Effector memory CD8-positive, alpha-beta T cell (primary cell): ENCODE measurements at places on chromosomes 13 and 19.

DNA sequence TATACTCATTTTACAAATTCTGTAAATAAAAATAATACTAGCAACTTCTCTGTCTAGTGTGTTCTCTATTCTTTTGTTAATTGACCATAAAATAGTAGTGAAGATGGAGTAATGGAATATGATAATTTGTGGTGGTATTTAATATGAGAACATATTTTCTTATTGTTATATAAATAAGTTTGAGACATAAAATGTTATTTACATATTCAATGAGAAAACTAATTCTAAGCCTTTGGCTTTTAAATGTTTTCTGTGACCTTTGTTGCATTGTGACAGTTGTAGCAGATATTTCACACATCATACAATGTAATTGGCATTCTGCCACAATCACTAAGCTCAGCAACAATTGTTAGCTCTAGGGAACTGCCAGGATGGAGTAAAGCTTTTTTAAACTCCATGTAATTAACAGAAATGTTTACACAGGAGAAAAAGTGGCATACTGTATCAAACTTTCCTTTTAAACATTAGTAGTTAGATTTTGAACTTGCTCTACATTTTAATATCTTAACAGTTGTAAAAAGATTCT is 562.1 kb upstream of the PCDH9 start:
- DNase-seq = no peak

DNA sequence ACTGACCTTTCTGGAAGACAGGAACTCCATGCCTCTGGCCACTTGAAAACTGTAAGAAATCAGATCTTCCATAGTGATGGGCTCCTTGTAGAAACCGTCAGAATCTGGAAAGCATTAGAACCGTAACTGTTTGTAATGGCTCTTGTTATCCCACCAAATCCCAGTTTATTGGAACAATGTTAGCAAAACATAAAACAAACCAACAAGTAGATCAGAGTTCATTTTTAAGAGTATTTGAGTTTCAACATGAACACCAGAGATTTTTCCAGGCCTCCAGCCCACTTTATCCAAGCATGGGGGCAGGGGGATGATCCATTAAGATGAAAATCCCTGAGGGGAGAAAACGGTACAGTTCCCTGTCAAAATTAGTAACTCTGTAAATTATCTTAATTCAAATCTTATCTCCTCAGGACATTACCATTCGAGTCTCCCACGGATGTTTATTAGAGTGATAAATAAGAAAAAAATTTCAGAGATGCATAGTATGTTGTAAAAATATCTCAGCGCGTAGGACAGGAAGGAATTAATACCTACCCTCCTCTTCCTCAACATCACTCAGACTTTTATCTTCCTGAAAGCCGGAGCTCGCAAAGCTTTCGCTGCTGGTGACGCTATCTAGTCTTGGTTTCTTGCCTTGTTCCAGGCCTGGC is 172.5 kb downstream of the FLT1 start:
- no peak for DNase-seq

DNA sequence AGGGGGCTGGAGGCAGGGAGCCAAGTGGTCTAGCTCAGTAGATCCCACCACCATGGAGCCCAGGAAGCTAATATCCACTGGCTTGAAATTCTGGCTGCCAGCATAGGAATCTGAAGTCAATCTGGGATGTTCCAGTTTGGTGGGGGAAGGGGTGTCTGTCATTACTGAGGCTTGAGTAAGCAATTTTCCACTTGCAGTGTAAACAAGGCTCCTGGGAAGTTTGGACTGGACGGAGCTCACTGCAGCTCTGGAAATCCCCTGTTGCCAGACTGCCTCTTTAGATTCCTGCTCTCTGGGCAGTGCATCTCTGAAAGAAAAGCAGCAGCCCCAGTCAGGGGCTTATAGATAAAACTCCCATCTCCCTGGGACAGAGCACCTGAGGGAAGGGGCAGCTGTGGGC is 349.2 kb upstream of the KLHL1 start:
- DNase-seq = no peak

GRCh38 chr13:49563516-49563915 is 21.8 kb downstream of the RCBTB1 start:
- no peak for DNase-seq

GRCh38 chr19:43625918-43626579 is 6.6 kb upstream of the ZNF428 start:
- DNase-seq = no peak

DNA sequence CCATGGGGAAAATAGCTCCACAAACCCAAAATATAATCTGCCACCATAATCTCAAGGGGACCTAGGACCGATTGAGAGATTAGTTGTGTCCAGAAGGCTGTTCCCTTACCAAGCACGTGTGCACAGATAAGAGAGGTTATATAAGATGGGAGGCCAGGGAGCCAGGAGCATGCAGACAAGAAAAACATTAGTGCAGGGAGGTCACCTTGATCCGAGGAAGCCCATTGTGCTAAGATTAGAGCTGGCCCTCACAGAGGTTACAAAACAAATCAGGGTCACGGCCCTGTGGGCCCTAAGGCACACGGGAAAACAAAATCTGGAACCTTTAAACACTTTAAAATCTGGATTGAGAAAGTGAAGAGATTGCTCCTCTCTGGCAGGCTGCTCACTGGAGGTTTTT is 37.7 kb downstream of the RGCC start:
- DNase-seq = no peak

DNA sequence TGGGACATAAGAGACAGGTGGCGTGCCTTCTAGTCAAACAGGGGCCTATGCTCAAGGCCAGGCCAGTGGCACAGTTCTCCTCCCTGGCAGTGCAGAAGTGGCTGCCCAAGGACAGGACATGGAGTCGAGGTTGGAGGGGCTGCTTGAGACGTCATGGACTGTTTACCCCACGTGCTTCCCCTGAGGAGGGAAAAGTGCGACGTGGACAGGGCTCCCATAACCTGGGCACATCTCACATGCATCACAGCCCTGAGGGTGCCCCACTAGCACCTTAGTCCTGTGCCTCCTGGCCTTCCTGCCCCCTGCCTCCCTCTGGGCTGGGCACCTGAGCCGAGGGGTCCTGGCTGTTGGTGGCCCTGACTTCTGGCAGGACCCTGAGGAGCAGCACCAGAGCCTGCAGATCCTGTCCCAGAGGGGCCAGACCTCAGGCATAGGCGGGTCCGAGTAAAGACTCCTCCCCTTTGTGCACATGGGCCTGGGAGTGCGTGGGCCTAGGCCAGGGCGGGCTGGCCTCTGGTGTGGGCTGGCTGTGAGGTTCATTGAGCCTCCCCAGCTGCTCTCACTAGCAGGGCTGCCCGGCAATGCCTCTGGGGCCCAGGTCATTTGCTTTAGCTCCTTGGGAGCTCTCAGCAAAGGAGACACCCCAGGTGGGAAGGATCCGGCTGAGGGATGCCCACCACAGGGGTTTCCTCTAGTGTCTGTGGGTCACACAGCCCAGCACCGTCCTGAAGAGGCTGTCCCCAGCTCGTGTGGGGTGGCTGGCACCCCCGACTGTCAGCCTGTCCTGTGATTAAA is 65.7 kb downstream of the CEBPG start:
- DNase-seq = no peak

GRCh38 chr13:98327371-98328270 is 150.6 kb upstream of the RNF113B start:
- DNase-seq = no peak

DNA sequence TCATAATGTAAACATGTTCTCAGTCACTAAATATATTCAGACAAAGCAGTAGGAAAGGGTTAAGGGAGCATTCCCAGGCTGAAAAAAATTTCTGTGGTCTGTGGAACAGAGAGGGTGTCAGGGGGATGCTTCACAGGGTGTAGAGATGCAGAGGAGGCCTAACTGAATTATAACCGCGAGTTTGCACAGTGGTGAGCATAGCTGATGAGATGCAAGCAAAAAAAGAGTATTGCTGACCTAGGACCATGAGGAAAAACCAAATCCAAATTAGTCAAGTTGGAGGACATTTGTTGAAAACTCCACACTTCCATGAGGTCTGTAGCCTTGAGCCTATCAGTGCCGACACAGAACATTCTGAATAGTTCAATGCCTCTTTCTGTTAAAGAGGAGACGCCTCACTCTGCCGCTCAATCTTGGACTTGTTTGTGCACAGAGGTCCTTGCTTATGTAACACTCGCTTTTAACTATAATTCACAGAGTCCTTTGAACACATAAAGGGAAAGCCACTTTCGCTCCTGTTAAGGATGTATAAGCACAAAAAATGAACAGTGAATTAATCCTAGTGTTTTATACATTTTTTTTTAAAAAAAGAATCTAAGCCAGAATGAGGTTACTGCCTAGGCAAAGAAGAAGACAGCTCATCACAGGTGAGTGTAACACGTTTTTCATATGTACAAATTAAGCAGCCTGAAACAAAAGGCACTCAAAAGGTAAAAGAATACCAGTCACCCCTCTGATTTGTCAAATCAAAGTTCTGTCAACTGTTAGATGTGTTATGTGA is 25.8 kb upstream of the INTS6 start:
- no peak for DNase-seq

- no peak for DNase-seq
Measured at GRCh38 chr13:43375797-43376465, 352.5 kb downstream of the DNAJC15 start.

DNA sequence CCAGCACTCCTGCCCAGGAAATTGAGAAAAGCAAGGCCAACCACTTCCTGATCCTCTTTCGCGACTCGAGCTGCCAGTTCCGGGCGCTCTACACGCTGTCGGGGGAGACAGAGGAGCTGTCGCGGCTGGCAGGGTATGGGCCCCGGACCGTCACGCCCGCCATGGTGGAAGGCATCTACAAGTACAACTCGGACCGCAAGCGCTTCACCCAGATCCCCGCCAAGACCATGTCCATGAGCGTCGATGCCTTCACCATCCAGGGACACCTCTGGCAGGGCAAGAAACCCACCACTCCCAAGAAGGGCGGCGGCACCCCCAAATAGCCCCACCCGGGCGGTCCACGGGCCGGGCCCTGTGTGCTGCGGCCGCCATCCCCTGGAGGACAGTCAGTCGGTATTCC is 11.6 kb downstream of the XAB2 start:
- DNase-seq = no peak
